ENCODE measurements at places on chromosomes 3 and 15. TPM values are rescaled to one million over a fixed set of nuclear protein-coding genes. Genes with fewer than 3 reads are reported as not detected.

NECTIN3 gene
- total RNA-seq: 26.4 TPM

GOLGA8R gene
- total RNA-seq: 2.4 TPM

- ATAC-seq: no peak
Observed at GRCh38 chr3:48692551-48692950, 6.8 kb upstream of the NCKIPSD start.

- no peak for ATAC-seq
Observed at GRCh38 chr3:62226601-62227339, 146.6 kb downstream of the FEZF2 start.

- peak; percentile 85 for ATAC-seq
Observed at GRCh38 chr3:47605652-47606051, 27.0 kb upstream of the CSPG5 start.

- ATAC-seq: no peak
Observed at GRCh38 chr15:74391582-74392450, 24.4 kb upstream of the CYP11A1 start.

All from motor neuron (in vitro differentiated cells).